ENCODE measurements at places on chromosomes 5 and 9.

DNA sequence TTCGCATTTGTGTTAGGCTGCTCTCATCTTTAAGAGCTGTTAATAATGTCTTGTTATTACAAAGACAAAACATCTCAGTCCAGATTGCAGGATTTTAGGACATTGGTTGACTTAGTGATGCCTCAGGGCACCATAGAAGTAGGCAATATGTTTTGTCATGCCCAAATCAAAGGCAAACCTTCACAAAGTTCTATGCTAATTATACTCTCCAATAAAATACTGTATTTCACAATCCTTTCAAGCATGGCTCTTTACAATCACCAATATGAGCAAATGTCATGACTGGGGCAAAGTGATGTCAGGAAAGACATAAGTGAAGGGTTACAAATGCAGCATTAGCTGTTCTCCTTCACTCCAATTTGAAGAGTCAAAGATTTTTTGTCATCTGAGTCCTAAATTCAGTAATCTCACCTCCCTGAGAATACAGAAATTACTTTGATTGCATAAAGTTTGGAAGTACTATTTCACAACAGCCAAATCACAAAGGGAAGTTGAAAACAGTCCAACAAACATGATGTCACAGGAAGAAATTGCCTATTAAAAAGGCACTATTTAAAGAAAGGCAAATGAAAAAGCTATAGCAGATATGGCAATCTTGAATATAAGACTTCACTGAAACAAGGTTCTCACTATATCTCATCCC is 303.2 kb downstream of the PRR16 start:
- DNase-seq, result no peak

- no peak for DNase-seq
Observed at GRCh38 chr9:114430457-114430856, 42.7 kb upstream of the AKNA start.

DNA sequence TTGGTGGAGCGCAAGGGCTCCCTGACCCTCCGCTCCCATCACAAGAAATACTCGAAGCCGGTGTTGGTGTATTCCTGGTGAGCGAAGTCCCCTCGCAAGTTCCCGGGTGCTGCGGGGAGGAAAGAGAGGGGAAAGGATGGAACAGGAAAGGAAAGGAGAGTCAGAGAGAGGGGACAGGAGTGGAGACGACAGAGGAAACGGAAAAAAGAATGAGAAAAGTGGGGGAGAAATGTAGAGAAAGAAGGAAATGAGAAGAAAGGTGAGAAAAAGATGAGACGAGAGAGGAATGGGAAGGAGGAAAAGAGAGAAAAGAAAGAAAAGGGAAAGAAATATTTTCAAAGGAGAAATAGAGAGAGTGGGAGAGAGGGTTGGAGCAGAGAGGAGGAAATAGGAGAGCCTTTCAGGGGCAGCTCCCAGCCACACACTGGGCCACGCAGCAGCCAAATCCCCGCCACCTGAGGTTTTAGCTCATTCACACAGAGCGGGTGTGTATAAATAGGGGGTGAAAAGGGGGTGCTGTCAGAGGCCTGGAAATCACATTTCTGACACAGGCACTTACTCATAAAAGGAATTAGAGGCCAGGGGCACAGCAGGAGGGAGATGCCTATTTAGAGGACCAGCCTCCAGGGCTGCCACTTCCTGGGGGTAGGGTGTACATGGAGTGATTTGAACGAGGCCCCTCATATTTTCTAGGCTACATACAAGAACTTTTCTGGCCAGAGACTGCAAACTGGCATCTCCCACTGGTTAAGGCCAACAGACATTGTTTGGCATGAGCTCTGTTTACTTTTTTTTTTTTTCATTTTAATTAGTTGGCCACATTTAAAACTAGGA is 555 bp downstream of the CFAP95 start:
- no peak for DNase-seq

DNA sequence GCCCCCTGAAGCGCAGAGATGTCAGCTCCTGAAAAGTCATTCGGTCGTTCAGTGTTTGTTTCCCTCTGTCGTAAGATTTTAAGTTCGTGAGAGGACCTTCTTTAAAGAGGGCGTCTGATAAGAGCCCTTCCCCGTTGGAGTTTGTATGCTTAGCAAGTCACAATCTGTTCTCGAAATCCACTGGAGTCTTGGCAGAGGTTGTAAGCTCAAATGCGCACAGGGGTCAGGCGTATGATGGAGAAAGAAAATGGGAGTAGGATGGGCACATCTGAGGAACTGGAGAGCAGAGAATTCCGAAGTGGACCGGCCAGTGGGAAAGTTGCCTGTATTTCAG is 710 bp downstream of the HSD17B4 start:
- DNase-seq, result no peak

GRCh38 chr5:167699432-167699831 is 592.0 kb upstream of the WWC1 start:
- DNase-seq, result no peak

GRCh38 chr9:4764033-4764432 is 23.0 kb upstream of the AK3 start:
- DNase-seq, result no peak

DNA sequence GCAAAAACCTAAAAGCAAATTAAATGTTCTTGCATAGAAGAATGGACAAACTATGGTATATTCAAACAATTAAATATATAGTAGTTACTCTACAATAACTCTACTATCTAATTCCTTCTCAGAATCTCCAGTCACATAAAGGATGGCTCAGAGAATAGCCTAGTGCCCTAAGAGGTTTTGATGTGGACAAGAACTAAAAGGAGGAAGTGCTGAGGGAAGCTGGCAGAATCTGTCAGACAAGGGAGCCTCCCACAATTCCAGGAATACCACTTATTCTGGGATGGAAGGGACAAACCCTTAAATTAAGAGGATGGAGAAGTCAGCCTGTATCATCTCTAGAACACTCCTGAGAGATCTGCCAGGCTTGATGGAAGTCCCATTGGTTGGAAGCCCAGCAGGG is 30.4 kb downstream of the TNFSF8 start:
- DNase-seq, result no peak

- DNase-seq, result no peak
Observed at GRCh38 chr9:137044037-137044436, 1.9 kb downstream of the NPDC1 start.

DNA sequence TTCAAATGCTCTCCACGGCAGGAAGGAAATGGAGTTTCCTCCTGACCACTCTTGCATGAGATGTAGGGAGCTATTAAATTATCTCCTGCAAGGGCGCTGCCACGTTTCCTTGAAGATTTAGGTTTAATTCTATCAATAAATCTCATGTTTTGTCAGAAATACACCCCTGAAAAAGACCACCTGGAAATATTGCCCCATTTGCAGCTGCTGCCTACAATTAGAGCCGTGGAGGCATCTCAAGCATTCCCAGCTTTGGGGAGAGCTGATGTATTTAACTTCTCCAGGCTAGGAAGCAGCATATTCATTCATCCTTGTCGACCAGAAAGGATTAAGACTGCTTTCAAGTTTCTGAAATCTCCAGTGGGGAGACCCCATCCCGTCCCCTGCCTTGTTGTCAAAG is 40.5 kb downstream of the CCNJL start:
- DNase-seq, result no peak

GRCh38 chr5:122341087-122341486 is 29.1 kb downstream of the SNCAIP start:
- no peak for DNase-seq

DNA sequence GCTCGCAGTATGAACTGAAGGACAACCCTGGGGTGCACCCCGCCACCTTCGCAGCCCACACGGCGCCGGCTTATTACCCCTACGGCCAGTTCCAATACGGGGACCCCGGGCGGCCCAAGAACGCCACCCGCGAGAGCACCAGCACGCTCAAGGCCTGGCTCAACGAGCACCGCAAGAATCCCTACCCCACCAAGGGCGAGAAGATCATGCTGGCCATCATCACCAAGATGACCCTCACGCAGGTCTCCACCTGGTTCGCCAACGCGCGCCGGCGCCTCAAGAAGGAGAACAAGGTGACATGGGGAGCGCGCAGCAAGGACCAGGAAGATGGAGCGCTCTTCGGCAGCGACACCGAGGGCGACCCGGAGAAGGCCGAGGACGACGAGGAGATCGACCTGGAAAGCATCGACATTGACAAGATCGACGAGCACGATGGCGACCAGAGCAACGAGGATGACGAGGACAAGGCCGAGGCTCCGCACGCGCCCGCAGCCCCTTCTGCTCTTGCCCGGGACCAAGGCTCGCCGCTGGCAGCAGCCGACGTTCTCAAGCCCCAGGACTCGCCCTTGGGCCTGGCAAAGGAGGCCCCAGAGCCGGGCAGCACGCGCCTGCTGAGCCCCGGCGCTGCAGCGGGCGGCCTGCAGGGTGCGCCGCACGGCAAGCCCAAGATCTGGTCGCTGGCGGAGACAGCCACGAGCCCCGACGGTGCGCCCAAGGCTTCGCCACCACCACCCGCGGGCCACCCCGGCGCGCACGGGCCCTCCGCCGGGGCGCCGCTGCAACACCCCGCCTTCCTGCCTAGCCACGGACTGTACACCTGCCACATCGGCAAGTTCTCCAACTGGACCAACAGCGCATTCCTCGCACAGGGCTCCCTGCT is 3.8 kb downstream of the IRX1 start:
- no peak for DNase-seq

DNA sequence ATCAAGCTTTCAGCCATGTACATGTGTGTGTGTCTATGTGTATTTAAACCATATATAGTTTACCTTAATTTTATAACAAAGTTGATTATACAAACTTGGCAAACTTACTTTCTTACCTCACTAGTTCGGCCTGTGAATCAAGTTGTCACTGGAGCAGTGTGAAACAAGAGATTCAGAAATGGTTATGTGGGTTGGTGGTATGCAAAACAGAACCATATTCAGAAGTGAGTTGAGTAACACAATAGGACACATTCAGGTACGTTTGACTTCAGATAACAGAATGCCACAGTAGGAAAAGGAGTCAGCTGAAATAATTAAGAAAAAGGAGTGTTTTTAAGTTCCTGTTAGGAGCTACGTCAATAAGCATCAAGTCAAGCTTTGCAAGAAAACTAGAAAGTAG is 21.5 kb downstream of the XPA start:
- no peak for DNase-seq

DNA sequence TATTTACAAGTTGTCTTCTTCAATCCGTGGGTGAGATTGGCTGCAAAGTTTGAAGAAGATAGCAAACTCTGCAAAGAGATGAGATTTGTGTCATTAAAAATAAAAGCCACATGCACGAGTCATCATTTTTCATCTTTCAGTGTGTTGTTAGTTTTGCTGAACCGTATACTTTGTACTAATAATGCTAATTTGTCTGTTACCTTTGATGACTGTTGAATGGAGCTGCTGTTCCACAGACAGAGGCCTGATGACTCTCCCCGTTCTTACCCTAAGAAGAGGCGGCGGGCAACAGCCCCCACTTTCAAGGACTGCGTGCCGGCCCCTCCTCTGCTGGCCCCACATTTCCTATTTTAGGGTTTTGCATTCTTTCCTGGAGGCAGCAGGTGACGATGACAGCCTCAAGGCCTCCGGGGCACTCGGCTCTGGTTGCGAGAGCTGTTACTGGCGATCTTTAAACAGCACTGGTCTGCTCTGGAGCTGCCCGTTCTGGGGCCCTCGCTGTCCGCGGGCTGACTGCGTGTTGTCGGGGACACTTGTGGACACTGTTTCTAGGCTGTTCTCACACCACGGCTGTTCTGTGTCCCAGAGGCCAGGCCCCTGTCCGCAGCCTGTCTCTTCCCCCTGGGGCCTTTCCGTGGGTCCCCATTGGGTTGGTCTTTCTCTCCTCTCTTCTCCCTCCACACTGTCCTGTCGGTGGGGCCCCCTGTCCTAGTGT is 35.1 kb downstream of the NDUFS6 start:
- no peak for DNase-seq

DNA sequence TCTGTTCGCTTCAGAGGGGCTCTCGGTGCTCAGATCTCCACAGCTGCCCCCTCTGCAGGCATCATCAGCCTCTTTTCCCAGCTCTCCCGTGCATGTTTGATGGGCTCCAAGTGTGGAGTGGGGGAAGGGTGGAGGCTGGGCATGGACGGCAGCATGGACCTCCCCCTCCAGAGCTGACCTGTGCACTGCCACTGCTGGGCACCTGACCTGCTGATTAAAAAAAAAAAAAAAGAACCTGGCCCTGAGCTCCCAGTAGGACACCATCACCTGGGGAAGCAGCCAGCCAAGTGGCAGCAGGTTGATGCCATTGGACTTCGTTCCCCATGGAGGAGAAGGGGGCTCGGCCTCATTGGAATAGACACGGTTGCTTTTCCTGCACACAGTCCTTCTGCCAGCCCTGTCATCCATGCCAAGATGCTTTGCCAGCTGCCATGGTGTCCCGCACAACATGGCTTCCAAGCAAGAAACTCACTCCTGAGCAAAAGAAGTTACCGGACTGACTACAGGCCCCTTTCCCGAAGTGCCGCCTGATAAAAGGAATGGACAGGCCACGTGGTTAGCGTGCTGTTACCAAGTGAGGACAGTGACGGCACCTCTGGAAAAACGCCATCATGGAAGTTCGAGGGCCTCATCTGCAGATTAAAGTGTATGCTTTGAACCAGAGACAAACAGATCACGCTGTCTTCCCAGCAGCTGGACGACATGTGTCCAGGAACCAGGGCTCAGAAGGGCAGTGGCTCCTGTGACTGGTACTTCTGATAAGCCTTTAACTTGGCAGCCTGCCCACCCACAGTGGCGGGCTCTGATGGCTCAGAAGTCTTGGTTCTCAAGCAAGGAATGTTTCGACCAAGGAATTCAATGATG is 14.7 kb upstream of the BRD3OS start:
- DNase-seq, result no peak

- no peak for DNase-seq
Observed at GRCh38 chr5:176413255-176413565, 3.1 kb downstream of the CLTB start.

- DNase-seq, result no peak
Observed at GRCh38 chr5:10333154-10334006, 20.1 kb upstream of the MARCHF6 start.

GRCh38 chr5:124581738-124582560 is 164.5 kb downstream of the ZNF608 start:
- DNase-seq, result no peak

DNA sequence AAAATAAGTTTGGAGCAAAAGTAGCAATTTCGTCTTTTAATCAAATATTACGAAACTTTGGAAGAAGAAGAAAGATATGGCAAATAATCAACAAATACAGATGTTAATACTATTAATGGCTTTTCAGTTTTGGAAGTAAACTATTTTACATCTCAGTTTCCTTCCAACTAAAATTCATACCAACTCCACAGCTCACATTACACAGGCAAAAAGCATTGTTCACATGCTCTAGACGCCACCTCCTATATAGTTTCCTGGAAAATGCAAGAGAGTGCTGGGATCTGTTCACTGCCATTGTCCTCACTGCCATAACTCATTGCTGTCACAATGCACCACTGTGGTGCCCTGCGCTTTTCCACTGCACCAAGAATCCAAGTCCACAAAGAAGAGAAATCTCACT is 149.0 kb upstream of the FTMT start:
- no peak for DNase-seq

GRCh38 chr5:99243111-99243510 is 314.3 kb upstream of the CHD1 start:
- DNase-seq, result no peak

All from activated CD4-positive, alpha-beta T cell treated with anti-CD3 and anti-CD28 coated beads for 1 hour (primary cell).